ENCODE measurements at places on chromosomes 7 and 10.

GRCh38 chr7:122691569-122692235 lies 7.2 kb downstream of the RNF133 start:
- DNase-seq: no peak

DNA sequence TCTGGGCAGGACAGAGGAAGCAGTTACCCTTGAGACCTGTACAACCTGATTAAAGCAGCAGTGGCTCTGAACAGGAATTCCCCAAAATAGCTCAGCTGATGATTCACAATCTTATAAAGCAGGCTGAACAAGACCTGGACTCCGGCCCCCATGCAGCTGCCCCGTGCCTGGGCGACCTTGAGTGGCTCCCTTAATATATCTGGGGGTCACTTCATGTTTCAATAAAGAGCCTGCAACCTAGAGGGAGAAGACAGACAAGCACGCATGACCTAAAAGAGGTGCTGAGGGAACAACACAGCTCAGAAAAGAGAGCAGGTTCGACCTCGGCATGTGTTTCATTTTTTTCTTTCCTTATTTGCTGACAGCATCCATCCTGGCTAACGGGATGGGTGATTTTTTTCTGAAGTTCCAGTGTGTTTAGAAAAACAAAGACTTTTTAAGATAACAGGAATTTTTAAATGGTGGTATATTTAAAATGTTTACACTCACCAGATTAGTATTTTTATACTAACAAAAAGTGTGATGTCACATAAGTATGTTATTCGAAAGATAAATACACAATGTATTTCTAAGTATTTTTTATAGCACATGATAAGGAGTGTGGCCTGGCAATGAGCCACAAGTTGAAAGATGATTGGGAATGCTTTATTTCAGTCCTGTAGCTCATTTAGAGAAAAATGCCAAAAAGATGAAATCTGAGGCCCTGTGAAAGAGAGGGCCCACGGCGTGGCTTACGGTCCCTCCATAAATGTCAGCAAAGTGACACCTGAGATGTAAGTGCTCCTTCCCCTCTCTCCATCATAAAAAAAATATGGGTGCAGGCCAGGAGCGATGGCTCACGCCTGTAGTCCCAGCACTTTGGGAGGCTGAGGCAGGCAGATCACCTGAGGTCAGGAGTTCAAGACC lies 161.3 kb downstream of the SLIT1 start:
- no peak for DNase-seq

DNA sequence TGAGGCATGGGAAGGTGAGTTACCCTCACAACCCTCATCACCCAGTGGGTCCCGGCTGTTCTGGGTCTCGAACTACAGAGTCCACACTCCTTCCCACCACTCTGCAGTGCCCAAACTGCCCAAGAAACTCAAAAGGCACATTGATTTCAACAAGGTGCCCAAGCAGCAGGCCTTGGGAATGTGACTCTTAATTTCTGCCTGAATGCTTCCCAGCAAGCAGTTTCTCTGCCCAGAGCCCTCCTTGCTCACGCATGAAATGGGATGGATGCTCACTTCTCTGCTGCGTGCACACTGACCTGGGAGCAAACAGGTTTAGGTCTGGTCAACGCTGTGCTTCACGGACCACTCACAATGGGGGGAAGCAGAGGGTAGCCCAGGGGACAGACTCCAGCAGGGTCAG lies 77.9 kb downstream of the GRB10 start:
- DNase-seq: no peak

DNA sequence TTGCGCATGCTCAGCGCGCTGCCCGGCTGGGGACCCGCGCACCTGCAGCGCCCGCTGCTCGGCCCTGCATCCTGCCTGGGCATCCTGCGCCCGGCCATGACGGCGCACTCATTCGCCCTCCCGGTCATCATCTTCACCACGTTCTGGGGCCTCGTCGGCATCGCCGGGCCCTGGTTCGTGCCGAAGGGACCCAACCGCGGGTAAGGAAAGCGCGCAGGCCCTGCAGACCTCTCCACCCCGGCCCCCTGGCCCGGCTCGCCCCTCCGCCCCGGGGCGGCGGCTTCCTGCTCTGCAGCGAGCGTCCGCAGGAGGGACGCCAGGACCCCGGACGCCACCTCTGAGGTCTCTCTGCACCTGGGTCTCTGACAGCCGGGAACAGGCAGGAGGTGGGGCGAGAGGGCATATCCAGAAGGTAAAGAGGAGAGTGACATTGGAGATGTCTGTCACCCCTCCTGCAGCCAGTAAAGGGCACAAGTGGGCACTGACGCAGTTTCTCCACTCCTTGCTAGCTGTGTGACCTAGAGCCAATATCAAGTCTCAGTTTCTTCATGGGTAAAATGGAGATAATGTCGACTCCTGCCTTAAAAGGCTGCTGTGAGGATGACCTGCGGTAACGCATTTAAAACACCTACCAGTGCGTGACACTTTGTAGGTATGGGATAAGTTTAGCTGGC lies 338 bp downstream of the ATP6V0E2 start:
- DNase-seq: no peak

GRCh38 chr10:66521506-66521905 lies 404.3 kb upstream of the LRRTM3 start:
- no peak for DNase-seq

DNA sequence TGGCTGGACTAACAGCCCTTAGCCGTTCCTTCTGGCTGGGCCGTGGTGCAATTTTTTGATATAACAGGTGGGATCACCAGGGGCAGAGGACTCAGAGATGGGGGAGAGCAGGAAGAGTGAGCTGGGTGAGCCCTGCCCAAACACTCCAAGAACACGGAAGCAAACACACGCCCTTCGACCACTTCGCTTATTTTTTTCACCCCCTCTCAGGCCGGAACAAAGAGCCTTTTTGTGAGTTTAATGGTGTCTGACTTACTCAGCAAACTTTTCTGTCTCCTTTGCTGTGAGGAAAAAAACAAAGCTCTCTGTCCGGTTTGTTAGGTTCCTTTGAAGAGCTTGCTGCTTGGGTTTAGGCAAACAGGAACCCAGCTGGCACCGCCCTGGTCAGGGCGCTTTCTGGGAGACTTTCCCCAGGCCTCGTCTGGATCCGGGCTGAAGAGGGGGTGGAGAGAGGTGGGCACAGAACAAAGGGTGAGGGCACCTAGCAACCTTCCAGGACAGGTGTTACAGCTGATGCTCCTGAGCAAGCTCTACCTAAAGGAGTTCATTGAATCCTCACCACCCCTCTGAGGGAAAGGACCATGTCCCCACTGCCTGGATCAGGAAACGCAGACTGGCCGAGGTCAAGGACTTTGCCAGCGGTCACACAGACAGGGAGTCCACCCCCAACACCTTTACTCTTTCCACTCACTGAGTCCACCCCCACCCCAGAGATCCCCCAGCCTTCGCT lies 23.3 kb downstream of the CALML3 start:
- DNase-seq: no peak

DNA sequence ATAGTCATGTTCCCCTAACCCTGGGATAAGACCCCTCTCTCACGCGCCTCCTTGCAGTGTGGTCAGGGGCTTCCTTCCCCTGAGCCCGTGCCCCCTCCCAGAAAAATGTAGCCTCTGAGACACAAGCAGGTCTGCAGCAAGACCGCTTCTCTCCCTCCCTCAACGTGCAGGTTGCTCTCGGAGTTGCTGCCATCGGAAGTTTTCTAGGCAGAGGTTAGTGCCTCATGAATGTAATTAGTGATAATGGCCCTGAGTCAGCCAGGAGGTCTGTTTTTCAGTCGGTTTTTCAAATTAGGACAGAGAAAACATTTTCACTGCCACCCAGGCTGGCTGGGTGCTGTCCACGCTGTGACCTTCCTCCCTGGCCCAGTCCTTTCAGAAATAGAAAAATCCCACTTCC lies 43.2 kb upstream of the PRLHR start:
- no peak for DNase-seq
